ENCODE measurements at places on chromosomes 12 and 14.

GRCh38 chr14:21191809-21192446 is 36.1 kb upstream of the OR5AU1 start:
- no peak for DNase-seq

- DNase-seq = no peak
Measured at GRCh38 chr12:131101703-131102492, 148.2 kb downstream of the ADGRD1 start.

- DNase-seq = no peak
Measured at GRCh38 chr12:98741556-98742265, 96.6 kb downstream of the APAF1 start.

- no peak for DNase-seq
Measured at GRCh38 chr12:47223848-47224213, 144.1 kb upstream of the AMIGO2 start.

GRCh38 chr12:105705765-105706164 is 375.3 kb downstream of the C12orf75 start:
- peak; percentile 35 for DNase-seq

DNA sequence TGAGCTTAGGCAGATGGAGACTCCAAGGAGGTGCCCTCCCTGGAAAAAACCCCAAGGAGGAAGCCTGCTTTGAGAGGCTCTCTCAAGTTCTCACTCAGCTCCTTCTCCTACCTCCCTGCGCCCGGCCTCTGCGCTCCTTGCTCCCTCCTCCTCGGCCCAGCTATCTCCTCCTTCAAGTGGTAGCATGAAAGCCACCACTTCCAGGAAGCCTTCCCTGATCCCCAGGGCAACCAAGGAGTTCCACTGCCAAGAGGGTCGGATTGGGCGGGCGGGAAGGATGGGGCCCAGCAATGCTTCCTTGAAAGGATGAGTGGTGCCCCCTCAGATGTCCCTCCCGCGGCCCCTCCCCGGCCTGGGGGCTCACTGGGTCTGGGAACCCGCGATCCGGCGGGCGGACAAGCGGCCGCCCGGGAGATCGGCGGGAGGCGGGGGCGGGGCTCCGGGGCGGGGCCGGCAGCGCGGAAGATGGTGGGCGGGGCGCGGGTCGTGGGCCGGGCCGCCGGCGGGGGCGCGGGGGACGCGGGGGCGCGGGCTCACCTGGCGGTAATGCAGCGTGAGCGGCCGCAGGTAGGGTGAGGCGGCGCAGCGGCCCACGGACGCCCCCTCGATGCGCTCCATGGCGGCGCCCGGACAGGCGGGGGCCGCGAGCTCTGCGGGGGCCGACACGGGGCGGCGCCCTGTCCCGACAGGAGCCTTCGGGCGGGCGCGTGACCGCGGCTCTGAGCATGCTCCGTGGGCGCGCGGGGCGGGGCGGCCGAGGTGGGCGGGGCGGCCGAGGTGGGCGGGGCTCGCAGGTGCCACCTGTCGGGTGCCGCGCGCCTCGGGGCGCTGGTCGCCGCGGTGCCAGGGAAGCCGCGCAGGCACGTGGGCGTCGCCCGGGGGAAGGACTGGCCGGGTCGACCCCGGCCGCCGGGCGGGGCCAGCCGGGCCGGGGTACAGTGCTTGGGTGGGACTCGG is at the start of gene NUDT14:
NUDT14 (minus strand) TSS at position 721 of the 957 bp plus-strand sequence; CDS start at position 618, 103 bp downstream.
- no peak for DNase-seq

DNA sequence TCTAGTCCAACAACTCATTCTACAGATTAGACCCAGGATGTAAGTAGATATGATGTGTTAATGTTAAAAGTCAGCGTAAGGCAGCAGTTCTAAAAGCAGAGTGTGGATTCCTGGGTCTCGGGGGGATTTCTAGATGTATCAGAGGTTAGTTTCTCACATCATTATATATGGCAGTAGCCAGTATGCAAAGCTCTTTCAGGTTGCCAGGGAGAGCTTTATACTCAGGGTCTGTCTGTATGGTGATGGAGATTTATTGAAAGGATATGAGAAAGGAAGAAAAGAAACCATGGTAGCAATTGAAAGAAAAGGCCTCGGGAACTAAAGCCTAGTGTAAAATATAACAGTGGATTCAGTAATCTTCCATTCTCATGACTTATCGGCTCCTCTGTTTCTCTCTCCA is 26.2 kb upstream of the PAWR start:
- no peak for DNase-seq

DNA sequence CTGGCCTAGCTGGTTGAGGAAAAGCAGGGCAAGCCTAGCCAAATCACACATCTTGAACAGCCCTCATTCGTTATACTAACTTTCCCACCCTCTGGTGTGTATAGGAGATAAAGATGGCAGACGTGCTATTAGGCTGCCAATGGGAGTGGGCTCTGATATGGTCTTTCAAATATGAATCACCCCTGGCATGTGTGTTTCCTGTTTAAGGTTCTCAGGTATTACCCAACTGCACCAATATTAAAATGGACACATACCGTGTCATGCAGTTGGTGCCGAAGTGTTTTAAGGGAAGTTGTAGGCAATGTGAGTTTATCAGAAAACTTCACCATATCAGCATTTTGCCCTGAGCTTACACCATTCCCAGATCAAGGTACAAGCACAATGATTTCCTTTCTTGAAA is 33.4 kb downstream of the CHST11 start:
- DNase-seq = no peak
